ENCODE measurements at places on chromosomes 2 and 18.

DNA sequence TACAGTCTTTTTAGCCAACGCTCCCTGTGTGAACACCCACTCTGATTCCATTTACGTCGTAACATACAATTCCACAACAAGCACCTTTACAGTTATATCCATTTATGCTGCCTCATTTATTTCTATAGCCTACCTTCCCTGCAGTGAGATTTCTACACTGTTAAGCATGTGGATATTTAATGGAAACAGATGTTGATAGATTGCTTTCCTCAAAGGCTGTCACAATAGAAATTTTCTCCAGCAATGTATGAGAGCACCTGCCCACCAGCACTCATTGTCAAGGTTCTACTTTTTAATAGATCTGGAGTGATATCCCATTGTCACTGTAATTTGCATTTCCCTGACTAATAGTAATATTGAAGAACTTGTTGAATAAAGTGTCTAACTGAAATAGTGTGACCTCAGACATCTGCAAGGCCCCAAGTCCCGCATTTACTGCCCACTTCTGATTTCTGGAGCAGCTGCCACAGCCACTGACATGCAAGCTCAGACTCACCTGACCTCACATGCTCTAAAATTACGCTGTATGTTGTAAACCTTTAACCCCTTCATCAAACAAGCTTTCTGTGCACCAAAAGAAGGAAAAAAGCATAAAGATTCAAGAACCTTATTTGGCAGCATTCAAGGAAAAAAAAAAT, 295.1 kb downstream of the CNTNAP5 start:
- no peak for DNase-seq

GRCh38 chr2:189236066-189236465, 56.5 kb upstream of the COL5A2 start:
- DNase-seq: no peak

DNA sequence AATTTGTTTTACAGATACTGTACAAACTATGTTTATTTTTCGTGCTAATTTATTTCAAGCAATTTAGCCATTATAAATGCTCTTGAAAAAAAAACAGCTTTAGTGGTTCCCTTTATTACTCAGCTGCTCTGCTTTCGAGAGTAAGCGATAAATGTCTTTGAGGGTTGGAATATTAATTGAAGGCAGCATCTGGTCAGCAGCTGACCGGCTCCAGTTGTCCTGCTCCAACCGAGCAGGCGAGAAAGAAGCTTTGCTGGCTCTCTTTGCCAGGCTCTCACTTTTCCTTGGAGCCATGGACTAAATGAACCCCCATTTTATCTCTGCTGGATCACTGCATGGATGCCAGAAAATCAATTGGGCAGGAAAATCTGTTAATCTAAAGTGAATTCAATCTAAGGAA, 147.4 kb downstream of the LNPK start:
- peak; percentile 68 for DNase-seq

GRCh38 chr2:9573840-9574239, 18.2 kb upstream of the ADAM17 start:
- no peak for DNase-seq

- DNase-seq: peak; percentile 89
These were observed 42.6 kb upstream of the HPCAL1 start for GRCh38 chr2:10260130-10260529.

DNA sequence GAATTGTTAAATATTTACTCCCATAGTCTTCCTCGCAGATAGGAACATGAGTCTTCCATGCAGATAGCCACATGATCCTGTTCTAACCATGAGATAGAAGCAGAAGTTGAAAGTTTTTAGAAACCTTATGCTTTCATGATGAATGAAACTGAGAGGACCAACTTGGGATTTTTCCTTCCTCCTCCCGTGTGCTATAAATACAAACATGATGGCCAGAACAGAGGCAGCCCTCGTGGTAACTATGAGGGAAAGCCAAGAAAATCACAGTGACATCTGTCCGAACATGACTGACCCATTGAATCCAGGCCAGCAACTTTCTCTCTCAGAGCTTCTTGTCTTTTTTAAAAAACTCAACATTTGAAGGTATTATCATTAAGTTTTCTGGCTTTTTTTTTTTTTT, 78.5 kb downstream of the ACAA2 start:
- no peak for DNase-seq

DNA sequence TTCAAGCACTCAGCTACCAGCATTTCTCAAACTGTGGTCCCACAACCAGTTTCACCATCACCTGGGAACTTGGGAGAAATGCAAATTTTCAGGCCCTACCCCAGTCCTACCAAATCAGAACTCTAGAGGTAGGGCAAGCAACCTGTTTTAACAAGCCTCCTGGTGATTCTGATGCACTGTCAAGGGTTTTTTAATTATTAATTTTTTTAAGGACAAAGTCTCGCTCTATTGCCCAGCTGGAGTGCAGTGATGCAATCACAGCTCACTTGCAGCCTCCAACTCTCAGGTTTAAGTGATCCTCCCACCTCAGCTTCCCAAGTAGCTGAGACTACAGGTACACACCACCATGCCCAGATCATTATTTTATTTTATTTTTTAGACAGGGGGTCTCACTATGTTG, 7.8 kb downstream of the ACMSD start:
- DNase-seq: no peak

GRCh38 chr2:127158614-127159290, 51.8 kb upstream of the BIN1 start:
- DNase-seq: no peak

DNA sequence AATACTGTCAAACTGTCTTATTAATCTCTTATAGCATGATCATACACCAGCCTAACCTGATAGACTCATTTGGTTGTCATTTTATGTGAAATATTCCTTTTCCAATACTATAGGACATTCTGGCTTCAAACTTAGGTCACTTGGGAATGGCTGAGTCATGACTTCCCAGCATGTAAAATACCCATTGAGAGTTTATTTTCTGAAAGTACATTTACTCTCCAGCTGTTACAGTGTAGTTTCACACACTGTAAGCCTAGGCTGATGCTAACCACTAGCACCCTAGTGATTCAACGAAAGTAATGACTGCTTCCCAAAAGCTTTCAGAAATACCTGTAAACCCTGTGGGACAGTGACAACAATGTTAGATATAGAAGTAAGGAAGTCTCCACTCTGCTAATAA, 93.8 kb downstream of the FIGN start:
- peak; percentile 50 for DNase-seq

All from NCI-H69 (cell line).